AG20443 (cell line): ENCODE measurements at places on chromosomes 7 and 10.
A peak's percentile ranks its signal among the peaks of the same experiment; 100 is the strongest.

DNA sequence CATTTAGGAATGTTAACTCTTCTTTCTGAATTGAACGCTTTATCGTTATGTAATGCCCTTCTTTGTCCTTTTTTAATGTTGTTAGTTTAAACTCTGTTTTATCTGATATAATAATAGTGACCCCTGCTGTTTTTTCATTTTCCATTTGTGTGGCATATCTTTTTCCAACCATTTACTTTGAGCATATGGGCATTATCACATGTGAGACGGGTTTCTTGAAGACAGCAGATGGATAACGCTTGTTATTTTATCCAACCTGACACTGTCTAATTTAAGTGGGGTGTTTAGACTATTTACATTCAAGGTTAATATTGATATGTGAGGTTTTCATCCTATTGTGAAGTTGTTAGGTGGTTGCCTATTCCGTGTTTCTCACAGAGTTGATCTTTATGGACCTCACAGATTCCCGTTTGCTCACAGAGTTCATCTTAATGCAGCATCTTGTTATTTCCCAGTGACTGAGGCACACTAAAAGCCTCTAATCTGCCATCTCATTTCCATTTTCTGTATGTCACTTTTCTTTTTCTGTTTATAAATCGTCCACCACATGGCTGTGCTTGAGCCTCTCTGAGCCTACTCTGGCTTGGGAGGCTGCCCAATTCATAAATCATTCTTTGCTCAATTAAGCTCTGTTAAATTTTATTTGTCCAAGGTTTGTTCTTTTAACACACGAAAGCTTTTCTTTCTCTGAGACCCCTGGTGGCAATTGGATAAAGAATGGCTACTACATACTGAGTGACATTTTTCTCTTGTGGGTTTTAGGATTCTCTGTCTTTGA lies 286.2 kb downstream of the HTR7 start:
- no peak for DNase-seq

DNA sequence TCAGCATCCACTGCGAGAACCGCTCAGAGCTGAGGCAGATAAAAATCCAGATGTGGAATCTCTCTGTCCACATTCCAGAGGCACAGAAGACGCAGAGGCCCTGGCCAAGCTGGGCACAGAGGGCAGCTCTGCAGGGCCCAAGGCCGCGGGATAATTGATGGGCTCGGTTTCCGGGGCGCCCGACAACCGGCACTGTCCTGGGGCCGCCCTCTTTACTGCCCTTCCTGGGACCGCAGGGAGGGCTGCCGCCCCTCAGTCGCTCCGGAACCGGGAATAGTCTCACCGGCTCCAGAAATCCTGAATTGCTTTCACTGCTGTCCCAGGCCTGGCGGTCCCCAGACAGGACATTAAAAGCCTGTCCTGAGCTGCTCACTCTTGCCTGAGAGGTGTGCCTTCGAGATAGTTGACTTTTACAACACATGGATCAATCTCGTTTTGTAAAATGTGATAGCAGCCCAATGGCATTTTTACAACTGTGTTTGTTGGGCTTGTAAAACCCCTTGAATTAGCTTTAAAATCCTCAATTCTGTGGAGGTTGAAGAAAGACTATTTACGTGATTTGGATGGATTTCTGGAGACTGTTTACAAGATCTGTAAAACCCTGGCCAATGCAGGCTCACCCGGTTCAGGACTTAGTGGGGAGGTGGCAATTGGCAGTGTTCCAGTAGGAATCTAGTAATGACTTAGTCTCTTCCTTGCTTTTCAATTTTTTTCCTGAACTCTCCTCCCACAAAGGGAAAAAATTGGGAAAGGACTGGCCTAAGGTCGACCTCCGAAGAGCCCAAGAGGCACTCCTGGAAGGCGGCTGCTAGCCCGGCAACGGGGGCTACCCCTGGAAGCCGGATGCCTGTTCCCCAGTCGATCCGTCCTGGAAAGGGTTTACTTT lies 1.4 kb upstream of the HOXA6 start:
- DNase-seq, result peak; percentile 33

- no peak for DNase-seq
These were observed 173.2 kb upstream of the TNRC18 start for GRCh38 chr7:5596896-5597246.

DNA sequence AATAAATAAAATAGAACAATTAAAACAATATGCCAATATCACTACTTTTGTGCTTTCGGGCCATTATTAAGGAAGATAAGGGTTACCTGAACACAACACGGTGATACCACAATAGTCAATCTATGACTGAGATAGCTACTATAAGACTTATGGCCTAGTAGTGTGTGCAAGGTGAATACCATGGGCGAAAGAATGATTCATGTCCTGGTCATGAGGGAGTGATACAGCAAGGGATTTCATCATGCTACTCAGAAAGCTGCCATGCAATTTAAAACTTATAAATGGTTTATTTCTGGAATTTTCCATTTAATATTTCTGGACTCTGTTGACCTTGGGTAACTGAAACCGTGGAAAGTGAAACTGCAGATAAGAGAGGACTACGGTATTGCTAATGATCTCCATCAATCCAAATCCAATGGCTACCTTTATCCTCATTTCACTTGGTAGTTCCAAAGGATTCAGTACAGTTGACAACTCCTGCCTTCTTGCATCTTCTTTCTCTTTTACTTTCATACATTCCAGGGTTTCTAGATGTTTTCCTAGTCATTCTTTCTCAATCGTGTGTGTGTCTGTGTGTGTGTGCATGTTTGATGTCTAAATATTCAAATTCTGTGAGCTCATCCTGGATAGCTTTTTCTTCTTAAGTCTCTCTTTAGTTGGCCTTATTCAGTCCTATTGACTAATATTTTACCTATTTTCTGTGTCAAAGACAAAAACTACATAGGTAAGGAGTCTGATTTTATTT lies 100.5 kb upstream of the MAGI2 start:
- no peak for DNase-seq

GRCh38 chr10:26627324-26627723 lies 70.2 kb upstream of the PDSS1 start:
- no peak for DNase-seq

DNA sequence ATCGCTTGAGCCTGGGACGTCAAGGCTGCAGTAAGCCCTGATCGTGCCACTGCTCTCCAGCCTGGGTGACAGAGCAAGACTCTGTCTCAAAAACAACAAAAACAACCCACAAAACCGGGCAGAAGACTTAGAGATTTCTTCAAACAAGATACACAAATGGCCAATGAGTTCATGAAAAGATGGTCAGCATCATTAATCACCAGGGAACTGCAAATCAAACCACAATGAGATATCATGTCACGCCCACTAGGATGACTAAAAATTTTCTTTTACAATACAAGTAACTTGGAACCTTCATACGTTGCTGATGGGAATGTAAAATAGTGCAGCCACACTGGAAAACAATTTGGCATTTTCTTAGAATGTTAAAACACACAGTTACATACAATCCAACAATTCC lies 77.3 kb upstream of the GRID1 start:
- no peak for DNase-seq

DNA sequence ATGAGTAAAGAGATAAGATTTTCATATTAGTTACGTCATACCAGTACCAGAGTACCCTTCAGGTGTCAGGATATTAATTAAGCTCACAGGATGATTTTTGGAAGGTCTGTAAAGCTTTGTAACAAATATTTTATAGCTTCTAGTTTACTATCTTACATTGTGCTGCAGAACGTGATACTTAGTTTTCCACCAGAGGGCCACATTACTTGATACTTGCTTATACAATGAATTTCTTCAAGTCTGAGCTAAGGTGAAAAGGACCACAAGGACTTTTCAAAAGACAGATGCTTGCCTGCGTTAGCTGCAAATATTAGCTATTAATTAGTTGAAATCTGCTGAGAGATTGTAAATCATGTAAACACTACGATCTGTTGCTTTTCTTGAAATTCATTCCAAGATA lies 12.2 kb downstream of the FOXP2 start:
- DNase-seq, result no peak
